ENCODE measurements at places on chromosomes 6 and 20. TPM values are rescaled to one million over a fixed set of nuclear protein-coding genes. Genes with fewer than 3 reads are reported as not detected.

Gene ZC2HC1B
- total RNA-seq = not detected

Gene SCRT2
- total RNA-seq = not detected

Gene KCNK5
- 0.31 TPM for total RNA-seq

Gene PRND
- 0.10 TPM for total RNA-seq

Gene NKX2-4
- total RNA-seq = not detected

Gene SLC32A1
- total RNA-seq = 0.21 TPM

Measured in mononuclear cell (primary cell).